ENCODE measurements at places on chromosomes 12 and 14.
A peak's percentile ranks its signal among the peaks of the same experiment; 100 is the strongest.

- DNase-seq = no peak
Observed at GRCh38 chr14:104114421-104115130, 23.8 kb upstream of the KIF26A start.

- no peak for DNase-seq
Observed at GRCh38 chr12:106123551-106124081, 15.1 kb downstream of the NUAK1 start.

GRCh38 chr14:34460841-34461240 lies 1.2 kb downstream of the SPTSSA start:
- DNase-seq = no peak

DNA sequence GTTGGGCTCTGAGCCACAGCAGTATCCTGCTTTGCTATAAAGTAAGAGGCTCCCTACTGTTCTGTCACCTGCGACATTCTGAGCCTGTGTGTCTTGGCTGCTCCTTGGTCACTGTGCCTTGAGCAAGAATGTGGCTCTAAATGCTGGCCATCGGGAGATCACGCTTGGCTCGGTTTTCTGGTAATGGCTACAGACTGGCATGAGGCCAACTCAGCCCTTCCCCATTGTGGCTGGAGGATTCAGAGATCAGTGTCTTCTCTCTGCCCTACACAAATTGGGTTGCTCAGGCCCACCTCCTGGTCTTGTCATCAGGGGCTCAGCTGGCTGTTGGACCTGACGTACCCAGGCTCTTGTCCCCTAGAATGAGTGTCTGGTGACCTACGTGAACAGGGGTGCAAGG lies 94.5 kb downstream of the PLXNC1 start:
- DNase-seq = no peak

GRCh38 chr12:60494244-60494643 lies 898.4 kb downstream of the SLC16A7 start:
- peak; percentile 1 for DNase-seq

DNA sequence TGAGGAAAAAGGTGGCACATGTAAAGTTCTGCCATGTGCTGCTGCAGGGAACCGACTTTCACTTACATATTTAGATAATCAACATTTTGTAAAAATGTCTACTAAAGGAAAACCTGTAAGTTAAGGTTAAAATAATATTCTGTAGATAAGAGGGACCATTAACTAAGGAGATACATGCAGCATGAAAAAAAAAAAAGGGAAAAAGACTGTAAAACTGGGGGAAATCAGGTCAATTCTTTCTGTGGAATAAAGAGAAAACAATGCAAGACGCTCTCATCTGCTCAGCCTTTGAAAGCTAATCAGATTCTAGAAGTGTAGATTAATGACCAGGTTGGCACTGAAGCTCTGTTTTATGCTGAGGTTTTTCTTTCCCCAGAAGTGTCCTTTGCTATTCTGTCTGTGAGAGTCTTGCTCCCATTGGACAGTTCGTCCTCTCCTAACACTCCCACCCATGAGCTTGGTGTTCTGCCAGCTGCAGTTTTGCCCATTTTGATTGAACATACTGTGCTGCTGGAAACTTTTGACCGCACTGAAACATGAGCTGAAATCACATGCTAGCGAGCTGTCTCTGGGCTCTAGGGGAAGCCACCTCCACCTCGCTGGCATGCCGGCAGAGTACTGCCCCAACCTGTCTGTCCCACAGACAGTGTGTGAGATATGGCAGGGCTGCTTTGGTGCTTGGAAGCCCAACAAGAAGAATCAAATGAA lies 39.7 kb downstream of the PPTC7 start:
- no peak for DNase-seq

GRCh38 chr12:56873382-56873781 lies 60.8 kb downstream of the SDR9C7 start:
- DNase-seq = no peak

DNA sequence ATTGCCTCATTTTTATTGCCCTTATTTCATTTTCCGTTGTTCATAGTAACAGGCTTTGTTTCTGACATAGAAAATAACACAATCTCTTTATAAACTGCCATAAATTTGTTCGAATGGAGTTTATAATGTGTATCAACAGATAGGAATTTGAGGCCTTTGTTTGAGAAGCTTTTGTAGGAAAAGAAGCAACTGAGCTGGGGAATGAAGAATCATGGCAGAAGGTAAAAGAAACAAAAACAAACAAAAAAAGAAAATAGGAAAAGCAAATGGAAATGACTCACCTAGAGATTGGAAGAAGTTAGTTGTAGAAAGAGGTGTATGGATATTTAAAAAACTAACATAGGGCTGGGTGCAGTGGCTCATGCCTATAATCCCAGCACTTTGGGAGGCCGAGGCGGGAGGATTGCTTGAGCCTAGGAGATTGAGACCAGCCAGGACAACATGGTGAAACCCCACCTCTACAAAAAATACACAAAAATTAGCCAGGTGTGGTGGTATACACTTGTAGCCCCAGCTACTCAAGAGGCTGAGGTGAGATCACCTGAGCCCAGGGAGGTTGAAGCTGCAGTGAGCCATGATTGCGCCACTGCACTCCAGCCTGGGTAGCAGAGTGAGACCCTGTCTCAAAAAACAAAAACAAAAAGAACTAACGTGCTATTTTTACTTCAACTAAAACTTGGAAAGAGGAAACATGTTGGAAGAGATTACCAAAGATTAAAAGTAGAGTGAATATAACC lies 523 bp upstream of the REP15 start:
- DNase-seq = no peak

GRCh38 chr14:100775831-100776591 lies 49.3 kb downstream of the DLK1 start:
- DNase-seq = no peak

DNA sequence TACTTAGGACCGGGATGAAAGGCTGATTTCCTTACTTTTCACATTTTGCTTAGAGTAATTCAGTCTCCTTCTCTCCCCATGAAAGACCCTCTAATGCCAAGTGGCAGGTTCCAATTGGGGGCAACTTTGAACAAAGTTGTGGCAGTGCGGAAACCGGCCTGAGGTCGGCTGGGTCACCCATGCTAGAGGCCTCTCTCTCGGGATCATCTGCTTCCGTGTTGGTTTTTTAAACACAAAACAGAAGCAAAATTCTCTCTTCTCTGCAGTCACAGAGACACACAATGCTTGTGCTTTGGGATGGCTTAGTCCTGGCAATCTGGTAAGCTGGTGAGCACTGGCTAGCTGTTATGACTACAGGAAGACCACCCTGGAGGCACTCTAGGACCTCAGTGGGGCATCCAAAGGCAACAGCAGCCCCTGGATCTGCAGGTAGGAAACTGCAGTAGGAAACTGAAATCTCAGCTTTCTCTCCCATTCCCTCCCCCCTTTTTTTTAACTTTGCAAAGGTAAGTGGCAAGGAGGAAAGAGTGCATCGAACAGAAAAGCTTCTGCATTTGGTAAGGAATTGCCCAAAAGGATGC lies 102.1 kb downstream of the BCL11B start:
- DNase-seq = no peak

- no peak for DNase-seq
Observed at GRCh38 chr12:85836197-85837090, at the start of gene RASSF9. Gene RASSF9 (minus strand): TSS chr12:85836409. CDS start chr12:85836201, 208 bp downstream.

GRCh38 chr12:76976777-76977382 lies 88.5 kb downstream of the E2F7 start:
- DNase-seq = no peak

- DNase-seq = no peak
Observed at GRCh38 chr12:95976416-95976832, 19.7 kb downstream of the HAL start.

GRCh38 chr14:98622208-98623051 lies 649.6 kb downstream of the BCL11B start:
- DNase-seq = no peak

GRCh38 chr14:60722107-60722356 lies 2.1 kb downstream of the SIX4 start:
- no peak for DNase-seq

- no peak for DNase-seq
Observed at GRCh38 chr14:63654936-63655335, 13.3 kb upstream of the WDR89 start.

- no peak for DNase-seq
Observed at GRCh38 chr14:34482463-34482862, 20.4 kb upstream of the SPTSSA start.

GRCh38 chr12:96409731-96410130 lies 9.5 kb upstream of the CDK17 start:
- DNase-seq = peak; percentile 42

- DNase-seq = no peak
Observed at GRCh38 chr14:63045234-63045611, at the start of gene KCNH5. Gene KCNH5 (minus strand): TSS chr14:63045458. CDS start chr14:63045186, 272 bp downstream.

DNA sequence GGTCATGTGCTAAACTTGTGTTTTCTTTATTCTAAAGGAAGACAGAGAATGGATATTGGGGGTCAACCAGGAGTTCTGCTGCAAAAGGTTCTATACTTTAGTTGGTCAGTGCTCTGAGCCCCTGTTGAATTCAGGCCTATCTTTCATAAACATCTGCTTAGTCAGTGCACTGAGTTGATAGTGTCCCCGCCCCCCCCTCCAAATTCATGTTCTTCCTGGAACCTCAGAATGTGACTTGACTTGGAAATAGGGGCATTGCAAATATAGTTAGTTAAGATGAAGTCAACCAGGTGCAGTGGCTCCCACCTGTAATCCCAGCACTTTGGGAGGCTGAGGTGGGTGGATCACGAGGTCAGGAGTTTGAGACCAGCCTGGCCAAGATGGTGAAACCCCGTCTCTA lies 23.3 kb downstream of the CHST11 start:
- no peak for DNase-seq

- no peak for DNase-seq
Observed at GRCh38 chr12:32031109-32031508, 71.9 kb downstream of the RESF1 start.

DNA sequence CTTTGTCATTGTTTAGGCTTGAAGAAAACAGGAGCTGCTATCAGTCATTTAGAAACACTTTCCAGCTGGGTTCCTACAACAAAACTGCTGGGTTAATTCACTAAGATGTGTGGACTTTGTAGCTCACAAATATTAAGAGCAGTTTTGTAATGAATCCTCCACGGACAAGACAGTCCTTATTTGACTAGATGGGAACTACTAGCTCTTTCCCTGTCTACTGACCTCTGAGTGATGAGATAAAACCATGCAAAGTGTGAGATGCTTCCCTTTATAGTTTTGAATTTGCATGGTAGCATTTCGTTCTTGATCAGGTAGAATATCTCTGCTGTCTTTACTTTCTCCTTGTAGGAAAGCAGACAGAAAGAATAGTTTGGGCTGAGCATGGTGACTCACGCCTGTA lies 72.9 kb upstream of the STXBP6 start:
- DNase-seq = no peak

GRCh38 chr12:19962192-19962591 lies 406.1 kb upstream of the PDE3A start:
- DNase-seq = no peak

- peak; percentile 20 for DNase-seq
Observed at GRCh38 chr12:99619389-99620158, 28.0 kb upstream of the GARIN6 start.

DNA sequence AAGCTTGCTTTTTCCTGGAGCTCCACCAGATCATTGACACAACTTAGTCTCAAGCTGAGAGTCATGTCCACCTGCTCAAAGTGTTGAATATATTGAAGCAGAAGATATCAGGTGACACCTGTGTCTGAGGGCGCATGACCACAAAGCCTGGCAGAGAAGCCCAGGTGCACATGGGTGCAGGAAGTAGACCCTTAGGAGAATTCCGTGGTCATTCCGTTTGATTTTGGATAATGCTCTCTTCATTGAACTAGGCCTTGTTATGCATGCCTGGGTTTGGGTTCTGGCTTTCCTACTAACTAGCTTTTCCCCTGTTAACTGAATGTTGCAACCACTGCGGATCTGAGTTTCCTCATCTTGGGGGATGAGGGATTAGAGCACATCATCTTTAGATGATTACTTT lies 7.1 kb downstream of the ARHGDIB start:
- peak; percentile 22 for DNase-seq

- DNase-seq = no peak
Observed at GRCh38 chr14:22569106-22569736, 19.8 kb downstream of the DAD1 start.

- no peak for DNase-seq
Observed at GRCh38 chr12:107122452-107122958, 29.2 kb upstream of the CRY1 start.

- DNase-seq = no peak
Observed at GRCh38 chr12:98345308-98345876, 170.0 kb upstream of the TMPO start.

DNA sequence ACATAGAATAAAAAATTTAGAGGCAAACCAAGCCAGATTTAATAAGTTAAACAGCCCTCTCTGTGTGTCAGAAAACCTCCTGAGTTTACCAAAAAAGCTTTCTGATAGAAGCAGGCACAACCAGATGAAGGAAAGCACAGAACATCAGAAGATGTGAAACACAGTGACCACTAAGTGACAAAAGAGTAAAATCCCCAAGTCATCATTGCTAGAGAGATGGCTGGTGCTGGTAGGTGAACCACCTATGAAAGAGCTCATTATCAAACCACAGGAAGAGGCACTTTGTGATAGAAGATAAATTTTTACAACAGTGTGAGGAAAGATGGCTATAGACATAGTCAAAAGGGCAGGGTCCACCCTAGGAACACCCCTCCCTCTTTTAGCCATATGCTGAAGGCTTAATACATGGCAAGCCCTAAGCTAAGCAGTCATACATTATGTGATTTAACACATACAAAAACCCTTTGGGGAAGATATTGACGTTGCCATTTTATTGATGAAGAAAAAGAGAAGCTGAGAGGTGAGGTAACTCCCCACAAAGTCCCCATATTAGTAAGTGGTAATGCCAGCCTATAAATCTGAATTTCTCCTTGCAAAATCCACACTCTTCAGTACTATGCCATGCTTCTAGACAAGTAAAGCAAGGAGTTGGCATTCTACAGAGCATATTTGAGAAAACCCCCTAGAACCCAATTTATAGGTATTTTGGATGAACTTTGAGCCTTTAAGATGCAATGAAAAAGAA lies 449.9 kb downstream of the LRIG3 start:
- DNase-seq = no peak

DNA sequence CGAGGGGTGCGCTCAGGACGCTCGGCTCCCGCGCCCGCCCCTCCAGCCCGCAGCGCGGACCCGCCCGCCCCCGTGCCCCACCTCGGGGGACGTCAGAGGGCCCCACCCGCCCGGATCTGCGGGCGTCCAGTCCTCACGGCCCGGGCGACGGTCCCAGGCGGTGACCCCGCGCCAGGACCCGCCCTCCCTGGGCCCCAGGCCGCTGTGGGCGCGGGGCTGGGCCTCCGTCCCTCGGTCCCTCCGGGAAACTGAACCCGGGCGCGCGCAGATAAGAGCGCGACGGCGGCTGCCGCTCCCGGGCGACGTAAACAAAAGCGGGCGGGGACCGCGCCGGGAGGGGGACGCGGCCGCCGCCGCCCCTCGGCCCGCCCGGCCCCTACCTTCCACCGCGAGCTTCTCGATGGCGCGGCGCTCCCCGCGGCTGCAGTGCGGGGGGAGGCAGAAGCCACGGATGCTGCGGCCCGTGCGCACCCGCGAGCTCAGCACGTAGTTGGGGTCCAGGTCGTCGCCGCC lies 1.1 kb downstream of the CKB start:
- DNase-seq = no peak

DNA sequence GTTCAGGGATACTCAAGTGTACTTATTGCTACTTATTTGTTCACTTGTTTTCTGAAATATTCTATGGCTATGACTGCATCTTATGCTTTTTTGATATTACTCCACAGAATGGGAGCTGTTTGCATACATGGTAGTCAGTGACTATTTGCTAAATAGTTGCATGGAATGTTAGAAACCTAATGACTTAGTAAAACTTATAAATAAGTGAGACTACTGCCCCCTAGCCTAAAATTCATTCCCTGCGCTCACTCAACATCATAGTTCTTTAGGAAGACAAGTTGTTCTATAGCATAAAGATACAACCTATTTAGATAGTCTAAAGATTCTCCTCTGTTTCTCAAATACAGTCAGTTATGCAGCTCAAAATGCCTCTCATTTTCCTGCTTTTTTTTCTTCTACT lies 305.5 kb downstream of the CEP128 start:
- DNase-seq = peak; percentile 5

Data from AML-193 (cell line).